Suppressor macrophage treated with lipopolysaccharide for 4 hours (primary cell): ENCODE measurements at places on chromosomes 5 and 9.

GRCh38 chr9:374736-375135 is 160.1 kb downstream of the DOCK8 start:
- DNase-seq, result no peak

GRCh38 chr5:62974623-62975022 is 396.0 kb downstream of the LRRC70 start:
- no peak for DNase-seq

DNA sequence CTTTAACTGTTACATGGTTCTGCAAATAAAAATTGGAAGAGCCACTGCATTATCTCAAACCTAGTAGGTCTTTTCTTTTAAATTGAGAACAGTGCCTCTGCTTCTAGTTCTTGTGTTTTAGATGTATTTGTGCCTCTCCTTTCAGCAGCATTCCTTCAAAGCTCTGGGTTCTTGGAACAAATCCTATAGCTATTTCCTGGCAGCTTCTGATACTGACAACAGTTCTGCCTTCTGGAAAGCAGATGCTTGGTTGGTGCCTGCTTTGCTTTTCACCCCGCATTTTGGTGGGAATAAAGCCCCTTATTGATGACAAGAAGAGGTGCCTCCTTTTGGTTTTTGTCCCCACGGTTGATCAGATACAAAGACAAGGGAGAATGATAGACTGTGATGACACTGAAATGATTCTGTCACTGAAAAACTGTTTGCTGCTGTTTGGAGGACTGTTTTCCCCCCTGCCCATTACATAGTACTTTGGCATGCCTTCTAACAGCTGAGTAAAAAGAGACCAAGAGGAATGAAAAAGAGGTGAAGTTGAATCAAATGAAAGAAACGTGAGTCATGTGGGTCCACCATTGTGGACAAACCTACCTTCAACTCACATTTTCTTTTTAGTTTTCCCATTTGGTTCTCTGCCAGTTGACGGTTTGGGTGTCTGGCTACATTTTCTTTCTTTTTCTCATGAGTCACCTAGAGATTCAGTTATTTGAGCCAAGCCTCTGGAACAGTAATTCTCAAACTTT is 5.6 kb downstream of the PTCD2 start:
- DNase-seq, result no peak

DNA sequence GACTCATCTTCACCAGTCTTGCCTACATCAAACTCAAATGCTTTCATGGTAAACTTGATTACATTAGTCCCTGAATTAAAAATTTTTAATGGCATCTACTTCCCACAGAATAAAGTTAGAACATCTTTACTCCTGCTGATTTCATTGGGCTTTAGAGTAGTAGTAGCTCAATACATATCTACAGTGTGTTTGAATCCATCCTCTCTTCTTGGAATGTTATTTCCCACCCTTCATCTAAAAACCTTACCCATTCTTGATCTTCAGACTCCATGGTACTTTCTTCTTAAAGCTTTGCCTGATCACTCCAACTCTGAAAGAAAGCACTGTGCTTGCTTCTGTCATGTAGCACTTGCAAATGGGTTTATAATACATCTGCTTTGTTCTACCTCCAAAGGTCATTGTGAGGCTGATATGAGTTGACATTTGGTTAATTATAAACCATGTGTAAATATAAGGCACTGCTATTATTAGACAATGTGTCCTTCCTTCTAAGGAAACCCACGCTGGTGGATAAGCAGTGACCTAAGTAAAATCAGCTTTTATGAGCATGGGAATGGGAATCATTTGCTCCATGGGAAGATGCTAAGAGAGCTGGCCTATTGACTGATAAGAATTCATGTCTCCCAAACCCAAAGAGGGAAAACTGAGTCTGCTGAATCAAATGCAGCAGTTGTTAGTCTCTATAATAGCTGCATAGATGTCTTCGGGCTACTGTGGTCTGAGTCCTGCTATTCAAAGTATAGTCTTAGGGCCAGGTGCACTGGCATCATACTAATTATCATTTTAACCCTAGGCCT is 7.5 kb upstream of the PRLR start:
- DNase-seq, result no peak

DNA sequence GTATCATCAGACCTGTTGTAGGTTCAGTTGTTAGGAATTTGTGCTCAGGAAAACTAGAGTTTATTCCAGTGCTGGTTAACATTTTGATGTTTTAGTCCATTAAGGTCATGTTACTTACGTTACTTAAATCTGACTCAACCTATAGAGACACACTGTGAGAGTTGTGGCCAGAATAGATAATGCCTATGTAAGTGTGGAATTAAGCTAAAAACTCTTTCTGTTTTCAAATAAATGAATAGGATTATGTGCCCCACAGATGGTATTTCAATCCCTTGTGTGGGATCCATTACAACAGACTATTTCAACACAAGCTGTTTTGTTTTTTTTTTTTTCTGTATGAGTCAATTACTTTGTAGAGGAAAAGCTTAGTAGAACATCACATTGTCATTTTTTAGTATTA is 68.1 kb downstream of the MEGF10 start:
- peak; percentile 24 for DNase-seq

DNA sequence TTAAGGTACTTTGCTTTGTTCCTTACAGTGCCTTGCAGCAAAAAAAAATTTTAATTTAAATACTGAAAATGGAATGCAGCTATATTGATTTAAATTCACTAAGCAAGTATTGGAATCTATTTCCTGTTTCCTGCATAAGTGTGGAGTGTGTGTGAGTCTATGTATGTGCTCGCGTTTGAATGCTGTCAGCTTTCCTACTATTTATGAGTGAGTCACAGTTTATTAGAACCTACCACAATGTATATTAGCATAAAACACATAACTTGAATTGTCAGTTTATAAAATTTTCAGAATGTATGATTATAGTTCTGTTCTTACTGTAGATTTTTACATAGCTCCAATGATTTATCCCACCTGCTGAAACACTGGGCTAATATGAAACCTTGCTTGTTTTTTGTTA is 302.1 kb downstream of the NR2F1-AS1 start:
- no peak for DNase-seq

- DNase-seq, result no peak
These were observed 11.4 kb downstream of the TTC1 start for GRCh38 chr5:160020266-160020770.

DNA sequence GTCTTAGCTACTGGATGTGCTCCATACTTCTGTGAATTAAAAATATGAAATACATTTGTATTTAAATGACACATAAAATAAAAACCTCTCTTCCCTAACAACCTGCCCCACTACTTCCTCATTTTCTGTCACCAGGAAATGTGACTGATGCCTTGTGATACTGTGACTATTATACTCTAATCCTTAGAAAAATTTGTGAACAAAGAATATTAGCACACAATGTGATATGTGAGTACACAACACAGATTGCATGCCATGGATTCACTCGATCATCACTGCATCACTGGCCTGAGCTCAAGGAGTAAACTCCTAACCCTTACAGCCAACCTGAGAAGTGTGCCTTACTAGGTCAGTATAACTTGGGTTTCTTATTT is 281.0 kb downstream of the EFNA5 start:
- DNase-seq, result peak; percentile 81

DNA sequence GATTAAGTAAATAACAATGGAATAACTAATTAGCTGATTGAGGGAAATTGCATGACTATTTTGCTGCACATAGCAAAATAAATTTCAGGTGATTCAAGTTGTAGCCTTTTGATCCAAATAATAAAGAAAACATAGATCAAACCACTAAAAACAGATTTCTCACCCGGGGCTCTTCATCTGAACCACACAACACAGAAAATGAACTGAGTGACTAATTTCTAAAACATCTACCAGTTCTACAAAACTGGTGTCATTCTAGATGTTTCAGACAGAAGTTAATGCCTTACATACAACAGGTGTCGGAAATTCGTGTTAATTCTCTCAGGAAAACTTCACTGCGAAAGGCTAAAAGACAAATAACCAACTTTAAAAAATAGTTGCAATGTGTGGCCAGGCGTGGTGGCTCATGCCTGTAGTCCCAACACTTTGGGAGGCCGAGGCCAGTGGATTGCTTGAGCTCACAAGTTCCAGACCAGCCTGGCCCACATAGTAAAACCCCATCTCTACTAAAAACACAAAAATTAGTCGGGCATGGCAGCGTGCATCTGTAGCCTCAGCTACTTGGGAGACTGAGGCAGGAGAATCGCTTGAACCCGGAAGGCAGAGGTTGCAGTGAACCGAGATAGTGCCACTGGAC is 6.9 kb downstream of the PROP1 start:
- no peak for DNase-seq

- no peak for DNase-seq
These were observed 263.8 kb downstream of the NSG2 start for GRCh38 chr5:174309131-174309795.

DNA sequence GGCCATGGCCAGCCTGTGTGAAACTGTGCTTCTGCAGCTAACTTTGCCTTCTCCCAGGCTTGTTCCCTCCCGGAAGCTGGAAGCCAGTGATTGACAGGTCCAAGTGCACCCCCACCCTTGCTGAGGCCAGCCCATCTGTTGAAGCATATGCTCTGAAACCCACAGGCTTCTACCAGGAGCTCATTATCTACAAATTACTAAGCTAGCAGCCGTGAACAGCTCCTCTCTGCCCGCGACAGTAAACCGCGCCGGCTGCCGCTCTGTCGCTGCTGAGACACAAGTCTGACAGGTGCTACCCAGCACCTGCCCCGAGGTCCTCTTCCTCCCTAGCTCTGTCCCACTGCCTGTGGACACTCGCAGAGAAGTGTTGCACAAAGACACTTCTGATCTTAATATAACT is 490.9 kb downstream of the GADD45G start:
- DNase-seq, result no peak

- DNase-seq, result no peak
These were observed 335.9 kb downstream of the PARP8 start for GRCh38 chr5:51002368-51002767.

GRCh38 chr9:104682642-104683041 is 11.7 kb upstream of the OR13D1 start:
- peak; percentile 61 for DNase-seq

DNA sequence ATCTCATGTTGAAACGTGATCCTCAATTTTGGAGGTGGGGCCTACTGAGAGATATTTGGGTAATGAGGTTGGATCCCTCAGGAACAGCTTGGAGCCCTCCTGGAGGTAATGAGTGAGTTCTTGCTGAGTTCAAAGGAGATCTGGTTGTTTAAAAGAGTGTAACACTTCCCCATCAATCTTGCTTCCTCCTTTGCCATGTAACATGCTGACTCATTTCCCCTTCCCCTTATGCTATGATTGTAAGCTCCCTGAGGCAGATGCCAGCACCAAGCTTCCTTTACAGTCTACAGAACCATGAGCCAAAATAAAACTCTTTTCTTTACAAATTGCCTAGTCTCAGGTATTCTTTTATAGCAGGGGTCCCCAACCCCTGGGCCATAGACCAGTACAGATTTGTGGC is 352.3 kb downstream of the SLCO4C1 start:
- DNase-seq, result peak; percentile 25

DNA sequence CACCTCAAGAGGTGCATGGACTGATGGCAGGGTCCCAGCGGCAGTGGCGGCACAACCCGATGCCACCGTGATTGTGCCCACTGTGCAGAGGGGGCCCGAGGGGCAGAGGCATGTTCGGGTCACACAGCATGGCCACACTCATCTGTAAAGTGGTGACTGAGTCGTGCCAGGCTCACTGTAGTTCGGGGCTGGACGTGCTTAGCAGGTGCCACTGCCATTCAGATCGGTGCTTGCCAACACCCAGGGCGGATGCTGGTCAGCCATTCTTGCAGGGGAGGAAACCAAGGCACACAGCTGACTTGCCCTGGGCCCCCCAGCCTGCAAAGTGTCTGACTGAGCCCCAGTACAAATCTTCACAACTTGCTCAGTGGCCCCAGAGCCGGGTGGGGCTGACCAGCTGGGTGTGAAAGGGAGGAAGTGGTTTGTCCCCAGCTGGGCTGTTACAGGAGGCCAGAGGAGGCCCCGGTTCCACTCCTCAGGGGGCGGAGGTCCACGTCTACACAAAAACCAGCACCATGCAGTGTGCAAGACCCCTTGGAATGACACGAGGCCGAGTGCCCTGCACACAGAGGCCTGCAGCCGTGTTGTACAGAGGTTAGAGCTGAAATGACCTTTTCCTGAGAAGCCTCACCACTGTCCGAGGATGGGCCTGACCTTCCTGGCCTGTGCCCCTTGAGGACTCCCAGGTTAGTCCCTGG is 17.9 kb downstream of the FGD3 start:
- peak; percentile 53 for DNase-seq

DNA sequence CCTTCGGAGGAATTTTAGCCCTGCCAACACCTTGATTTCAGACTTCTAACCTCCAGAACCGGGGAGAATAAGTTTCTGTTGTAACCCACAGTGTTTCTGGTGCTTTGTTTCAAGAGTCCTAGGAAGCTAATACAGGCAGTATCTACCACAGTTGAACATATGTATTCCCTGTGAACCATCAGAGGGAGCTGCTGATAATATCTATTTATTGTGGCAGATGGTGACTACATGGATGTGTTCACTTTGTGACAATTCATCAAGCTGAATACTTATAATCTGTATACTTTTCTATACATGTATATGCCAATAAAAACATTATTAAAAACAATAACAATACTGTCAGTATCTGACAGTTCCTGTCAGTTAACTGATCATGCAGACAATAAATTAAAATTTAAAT is 137.2 kb upstream of the GNA14 start:
- DNase-seq, result no peak

- no peak for DNase-seq
These were observed 9.7 kb upstream of the SNX24 start for GRCh38 chr5:122835681-122836080.

GRCh38 chr5:141683596-141684141 is 1.6 kb upstream of the ARAP3 start:
- DNase-seq, result no peak

DNA sequence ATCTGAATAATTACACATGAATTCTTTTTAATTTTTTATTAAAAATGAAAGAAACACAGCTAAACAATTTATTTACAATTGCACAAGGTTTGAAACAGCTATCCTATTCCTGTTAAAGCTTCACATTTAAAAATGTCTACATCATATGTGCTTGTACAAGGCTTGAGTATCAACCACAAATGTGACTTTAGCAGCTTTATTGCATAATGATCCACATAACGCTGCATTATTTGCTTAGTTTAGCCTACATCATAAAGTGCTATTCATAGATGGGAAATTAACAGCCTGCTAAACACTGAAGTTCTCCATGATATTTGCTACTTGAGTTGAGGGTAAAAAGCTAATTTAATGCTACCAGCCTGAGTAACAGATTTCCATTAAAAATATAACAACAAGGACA is 45.0 kb downstream of the TRIM36 start:
- no peak for DNase-seq

DNA sequence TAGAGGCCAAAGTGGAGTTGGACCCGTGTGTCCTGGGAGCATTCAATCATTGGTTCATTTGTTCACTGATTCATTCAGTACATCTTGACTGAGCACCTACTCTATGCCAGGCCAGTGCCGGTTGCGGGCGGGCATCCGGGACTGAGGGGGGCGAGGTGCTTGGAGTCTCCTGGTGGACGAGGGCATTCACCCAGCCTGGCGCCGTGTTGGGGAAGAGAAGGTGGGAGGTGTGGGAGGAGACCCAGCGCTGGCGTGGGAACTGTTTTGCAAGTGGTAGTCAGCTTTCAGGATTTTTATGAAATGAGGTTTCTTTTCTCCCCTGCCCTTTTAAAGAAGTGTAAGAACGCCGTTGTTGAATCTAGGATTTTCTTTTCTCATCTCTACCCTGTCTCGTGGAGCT is 37.2 kb downstream of the NCS1 start:
- no peak for DNase-seq
